Stimulated activated CD8-positive, alpha-beta memory T cell treated with anti-CD3 and anti-CD28 coated beads, Interleukin-4, amount 100 ng/mL, for 4 hours (primary cell): ENCODE measurements at places on chromosomes 5 and 9.

GRCh38 chr5:96943799-96944198 is 7.9 kb downstream of the LNPEP start:
- no peak for DNase-seq

DNA sequence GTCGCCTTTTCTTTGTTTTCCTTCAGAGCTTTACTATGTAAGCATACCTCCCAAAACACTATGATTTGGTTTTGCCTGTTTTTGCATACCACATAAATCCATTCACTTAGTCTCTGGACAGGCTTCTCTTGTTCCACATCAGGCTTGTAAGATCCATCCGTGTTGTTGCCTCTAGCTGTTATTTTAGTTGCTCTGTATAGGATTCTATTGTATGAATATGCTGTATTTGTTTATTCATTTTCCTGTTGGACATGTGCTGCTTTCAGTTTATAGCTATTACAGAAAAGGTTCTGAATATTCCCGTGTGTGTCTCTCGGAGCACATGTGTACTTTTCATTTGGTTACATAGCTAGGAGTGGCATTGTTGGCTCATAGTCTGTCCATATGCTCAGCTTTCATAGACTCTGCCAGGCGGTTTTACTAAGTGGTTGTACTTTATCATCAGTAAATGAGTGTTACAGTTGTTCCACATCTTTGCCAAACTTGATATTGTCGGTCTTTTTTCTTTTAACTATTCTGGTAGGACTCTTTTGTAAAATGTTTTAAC is 41.8 kb downstream of the NUP214 start:
- DNase-seq, result no peak

DNA sequence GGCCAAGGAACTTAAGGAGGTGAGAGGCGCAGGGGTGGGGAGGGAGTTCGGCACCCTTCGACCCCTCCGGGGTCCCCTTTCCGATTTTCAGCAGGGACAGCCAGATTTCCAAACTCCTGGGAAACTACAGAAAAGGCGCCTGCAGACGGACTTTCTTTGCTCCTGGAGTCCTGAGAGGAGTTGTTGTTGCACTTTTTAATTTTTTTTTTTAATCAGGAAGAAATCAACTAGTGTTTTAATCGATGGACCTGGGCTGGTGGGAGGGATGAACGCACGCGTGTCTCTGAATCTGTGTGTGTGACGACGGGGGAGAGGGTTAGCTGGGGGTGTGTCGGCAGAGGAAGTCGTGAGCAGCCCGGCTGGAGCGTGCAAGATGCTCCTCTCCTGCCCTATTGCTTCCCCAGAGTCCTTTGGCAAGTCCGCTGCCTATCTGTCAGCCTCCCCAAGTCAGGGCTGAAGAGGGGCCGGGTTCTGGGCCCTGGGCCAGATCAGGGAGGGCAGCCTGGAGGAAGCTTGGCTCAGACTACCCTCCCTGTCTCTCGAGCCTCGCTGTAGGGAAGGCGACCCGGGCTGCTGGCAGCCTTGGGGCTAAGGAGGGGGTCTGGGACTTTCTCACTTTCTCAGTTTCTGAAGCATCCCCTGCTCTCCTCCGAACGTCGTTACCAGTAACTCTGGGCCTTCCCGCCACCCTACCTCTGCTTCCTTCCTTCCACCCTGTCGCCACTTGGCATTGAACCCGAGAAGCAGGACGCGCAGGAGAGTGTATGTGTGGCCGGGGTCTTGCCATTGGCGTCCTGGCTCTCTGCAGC is 731 bp downstream of the PRR16 start:
- DNase-seq, result no peak

DNA sequence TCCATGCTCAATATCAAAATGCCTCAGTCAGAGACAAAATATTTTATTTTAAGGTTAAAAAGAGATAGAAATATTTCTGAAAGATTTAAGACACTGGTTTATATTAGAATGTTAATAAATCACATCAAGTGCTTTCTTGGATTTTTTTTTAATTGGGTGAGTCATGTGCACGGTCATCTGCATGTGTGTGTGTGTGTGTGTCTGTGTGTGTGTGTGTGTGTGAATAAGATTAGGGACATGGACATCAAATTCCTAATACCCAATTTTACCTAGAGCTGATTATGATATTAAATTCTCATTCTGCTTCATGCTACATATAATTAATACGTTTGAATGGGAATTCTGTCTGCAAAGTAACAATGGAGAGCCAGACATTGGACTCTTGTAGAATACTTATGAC is 122.9 kb downstream of the BASP1 start:
- DNase-seq, result no peak

- DNase-seq, result no peak
Measured at GRCh38 chr5:144177548-144177947, 6.9 kb downstream of the KCTD16 start.

DNA sequence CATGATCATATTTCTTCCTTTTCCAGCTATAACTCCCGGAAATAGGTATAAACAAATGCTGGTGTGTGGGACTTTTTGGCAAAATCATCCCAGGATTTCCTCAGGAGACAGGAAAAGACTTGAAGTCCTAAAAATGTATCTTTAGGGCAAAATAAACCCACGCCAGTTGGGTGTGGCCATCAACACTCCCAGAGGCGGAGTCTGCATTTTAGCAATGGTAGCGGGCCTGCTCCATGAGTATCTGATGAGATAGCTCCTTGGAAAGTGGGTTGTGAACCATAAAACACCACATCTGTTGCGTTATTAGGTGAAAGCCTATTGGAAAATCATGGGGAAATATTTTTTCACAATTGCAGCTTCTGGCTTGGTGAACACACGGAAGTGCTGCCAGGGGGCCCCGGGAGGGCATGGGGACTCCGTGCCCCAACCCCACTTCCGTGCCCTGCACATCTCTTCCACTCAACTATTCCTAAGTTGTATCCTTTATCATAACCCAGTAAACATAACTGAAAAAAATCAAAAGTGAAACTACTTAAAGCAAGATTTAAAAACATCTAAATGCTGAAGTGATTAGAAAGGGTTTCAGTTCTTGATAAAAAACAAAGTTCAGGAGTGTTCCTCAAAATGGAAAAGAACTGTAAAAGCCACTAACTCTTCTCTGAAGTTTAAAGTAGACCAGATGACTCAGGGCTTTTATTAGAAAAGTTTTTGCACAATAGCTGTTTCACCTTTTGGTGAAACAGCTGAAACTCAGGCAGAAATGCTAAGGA is 111.2 kb downstream of the LRRC70 start:
- DNase-seq, result no peak

DNA sequence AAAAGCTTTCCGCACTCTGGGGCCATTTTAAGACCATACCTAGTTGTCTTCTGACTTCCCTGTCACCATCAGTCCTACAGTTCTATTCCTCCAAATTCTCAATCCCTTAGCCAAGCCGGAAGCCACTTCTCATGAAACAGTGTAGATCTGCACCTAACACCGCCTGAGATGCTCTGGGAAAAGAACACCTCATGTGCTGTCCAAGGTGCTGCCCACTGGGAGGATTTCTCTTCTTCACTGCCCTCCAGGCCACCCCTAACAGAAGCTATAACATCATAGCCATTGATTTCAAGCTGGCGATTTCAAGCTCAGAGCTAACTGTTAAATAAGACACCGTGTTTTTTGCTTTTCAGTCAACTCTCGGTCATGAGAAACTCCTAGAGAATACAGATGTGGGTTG is 559.3 kb downstream of the CCDC171 start:
- DNase-seq, result no peak

DNA sequence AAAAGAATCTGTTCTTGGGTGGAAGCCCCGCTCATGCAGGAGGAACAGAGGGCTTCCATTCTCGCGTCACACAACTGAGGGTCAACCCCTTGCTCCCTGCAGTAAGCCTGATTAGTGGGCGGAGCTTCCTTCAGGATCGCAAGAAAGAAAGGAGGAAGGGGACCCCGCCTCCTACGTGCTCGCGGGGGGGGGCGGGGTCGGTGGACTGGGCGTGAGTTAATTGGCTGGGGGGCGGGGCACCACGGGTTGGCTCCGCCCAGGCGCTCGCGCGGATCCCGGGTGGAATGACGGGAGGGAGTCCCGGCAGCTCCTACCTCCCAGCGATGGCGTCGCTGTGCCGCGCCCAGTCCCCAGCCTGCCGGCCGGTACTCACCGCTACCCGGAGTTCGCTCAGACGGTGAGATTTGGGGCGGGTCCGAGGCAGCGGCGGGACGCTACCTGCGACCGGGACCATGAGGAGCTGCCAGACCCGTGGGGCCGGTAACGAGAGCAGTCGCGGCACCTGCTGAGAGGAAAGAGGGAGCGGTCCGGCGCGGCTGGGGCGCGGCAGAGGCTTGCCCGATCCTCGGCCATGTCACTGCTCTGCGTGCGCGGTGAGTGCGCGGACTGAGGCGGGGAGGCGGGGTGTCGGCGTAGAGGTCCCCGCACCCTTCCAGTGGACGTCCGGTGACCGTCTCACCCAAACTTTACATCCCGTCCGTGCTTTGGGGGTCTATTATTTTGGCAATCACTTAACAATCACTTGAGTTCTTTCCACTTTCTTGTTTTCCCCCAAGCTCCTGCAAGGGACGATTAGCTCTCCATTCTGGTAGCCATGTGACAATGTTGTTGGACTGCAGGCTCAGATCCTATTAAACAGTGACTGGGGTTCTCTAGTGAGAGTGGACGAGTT is at the start of gene UNC13B:
TSS of gene UNC13B (plus strand) at position 297 of the 892 bp plus-strand sequence. CDS start at position 572, 275 bp downstream.
- peak; percentile 46 for DNase-seq

GRCh38 chr9:36191686-36192085 is 965 bp downstream of the CLTA start:
- DNase-seq, result no peak

DNA sequence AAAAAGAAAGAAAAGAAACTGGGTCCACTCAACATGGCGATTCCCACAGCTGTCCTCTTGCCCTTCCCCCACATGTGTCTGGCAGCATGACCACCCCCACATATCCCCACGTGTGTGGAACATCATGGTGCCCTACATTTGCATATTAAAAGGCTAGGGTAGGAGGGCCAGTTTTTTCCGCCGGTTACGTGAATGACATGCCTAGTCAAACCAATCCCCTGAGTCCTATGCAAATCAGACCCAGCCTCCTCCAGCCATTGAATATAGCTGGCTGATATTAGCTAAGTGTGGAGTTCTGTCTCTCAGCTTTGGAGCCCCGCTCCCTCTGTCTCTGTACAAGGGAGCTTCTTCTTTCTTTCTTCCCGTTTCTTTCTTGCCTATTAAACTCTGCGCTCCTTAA is 33.0 kb upstream of the CCDC112 start:
- no peak for DNase-seq

GRCh38 chr5:150700246-150700593 is 642 bp downstream of the RBM22 start:
- DNase-seq, result no peak

GRCh38 chr9:25939126-25939525 is 260.9 kb upstream of the TUSC1 start:
- DNase-seq, result no peak

DNA sequence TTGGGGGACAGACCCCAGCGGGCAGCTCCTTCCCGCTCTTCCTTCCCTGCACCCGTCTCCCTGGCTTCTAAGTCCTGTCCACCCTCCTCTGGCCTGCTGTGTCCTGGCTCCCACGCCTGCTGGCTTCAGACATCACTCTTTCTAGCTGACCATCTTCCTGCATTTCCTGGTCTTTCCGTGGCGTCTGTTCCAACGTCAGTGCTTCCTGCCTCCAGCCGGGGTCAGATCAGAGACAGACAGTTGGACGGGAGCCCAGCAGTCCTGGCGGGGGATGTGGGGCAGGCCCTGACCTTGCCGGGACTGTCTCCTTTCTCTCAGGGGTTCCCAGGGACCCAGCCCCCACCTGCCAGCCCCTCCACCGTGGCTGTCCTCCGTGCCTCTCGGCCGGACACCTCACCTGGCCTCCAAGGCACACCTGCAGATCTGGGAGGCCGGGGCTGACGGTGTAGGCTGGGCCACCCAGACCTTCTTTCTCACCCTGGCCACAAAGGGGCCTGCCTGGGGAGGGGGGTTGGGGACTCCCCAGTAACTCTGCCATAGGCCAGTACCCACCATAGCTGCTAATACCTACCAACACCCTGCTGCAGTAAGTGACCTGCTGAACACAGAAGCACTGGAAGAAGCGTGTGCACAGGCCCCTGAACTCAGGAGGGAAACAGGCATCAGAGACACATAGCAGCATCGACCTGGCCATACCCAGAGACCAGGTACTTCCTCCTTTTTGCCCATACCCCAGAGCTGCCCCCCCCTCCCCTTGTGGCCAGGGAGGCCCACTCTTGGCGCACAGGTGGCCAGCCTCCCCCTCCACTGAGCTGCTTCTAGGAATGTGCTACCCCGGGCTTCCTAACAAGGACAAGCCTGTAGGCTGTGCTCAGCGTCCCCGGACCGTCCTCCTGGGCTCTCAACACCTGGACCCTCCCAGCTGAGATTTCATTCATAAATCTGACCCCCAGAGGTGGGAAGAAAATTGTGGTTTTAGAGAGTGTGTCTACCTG is 5.1 kb downstream of the NRARP start:
- DNase-seq, result no peak

- DNase-seq, result no peak
Measured at GRCh38 chr5:42518595-42519221, 95.5 kb downstream of the GHR start.

DNA sequence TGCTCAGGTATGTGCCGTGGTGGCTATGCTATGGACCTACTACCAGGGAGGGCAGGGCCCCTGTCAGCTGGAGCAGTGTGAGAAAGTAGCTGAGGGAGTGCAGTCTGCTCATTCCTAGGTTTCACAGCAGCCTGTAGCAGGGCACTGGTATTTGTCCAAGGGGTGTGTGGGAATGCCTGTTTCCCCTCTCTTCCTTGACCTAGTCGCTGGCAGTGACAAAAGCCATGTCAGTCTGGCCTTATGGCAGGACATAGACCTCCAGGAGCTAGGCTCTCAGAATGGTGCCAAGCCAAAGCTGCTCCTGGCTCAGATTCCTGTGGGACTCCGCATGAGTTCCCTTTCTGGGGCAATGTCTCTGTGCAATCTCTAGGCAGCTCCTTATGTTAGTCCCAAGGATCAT is 253.9 kb upstream of the TYRP1 start:
- no peak for DNase-seq

DNA sequence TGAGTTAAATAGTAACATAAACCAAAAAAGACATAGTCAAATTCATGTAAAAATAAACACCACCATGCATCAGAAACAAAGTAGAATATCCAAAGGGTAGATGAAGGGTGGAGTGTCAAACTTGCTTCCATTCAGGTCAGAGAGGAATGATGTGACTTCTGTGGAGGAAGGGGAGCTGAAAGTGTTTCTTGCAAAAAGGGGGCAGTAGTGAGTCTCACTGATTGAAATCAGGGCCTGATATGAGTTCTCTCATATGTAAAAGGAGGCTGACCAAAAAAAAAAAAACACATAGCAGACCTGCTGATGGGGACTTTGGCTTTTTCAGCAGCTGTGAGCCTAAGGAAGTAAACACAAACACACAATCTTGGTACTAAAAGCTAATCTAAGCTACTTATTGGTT is 38.8 kb upstream of the RGMB start:
- DNase-seq, result no peak

GRCh38 chr9:85522459-85523092 is 219.2 kb downstream of the AGTPBP1 start:
- DNase-seq, result no peak

DNA sequence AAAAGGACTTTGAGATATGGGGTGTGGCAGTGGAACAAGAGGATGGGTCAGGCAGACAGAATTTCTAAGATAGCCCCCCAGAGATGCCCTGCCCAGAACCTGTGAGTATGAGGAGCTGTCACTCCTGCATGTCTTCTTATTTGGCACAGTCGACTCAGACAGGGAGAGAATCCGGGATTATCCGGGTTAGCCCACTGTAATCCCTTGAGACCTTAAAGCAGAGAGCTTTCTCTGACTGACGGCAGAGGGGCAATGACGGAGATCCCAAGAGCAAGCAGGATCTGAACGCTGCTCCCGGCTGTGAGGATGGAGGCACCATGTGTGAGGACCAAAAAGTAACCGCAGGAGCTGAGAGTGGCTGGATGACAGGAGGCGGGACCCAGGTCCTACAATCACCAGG is 8.8 kb upstream of the NHP2 start:
- DNase-seq, result no peak

GRCh38 chr5:68884883-68885282 is 208.9 kb upstream of the SLC30A5 start:
- DNase-seq, result no peak
